ENCODE measurements at places on chromosomes 13 and 19.

- peak; percentile 30 for DNase-seq
Observed at GRCh38 chr13:29923554-29924481, 73.4 kb upstream of the UBL3 start.

GRCh38 chr13:73800011-73800410 lies 334.2 kb downstream of the KLF12 start:
- DNase-seq, result no peak

- DNase-seq, result no peak
Observed at GRCh38 chr13:49641801-49642291, 13.5 kb downstream of the ARL11 start.

DNA sequence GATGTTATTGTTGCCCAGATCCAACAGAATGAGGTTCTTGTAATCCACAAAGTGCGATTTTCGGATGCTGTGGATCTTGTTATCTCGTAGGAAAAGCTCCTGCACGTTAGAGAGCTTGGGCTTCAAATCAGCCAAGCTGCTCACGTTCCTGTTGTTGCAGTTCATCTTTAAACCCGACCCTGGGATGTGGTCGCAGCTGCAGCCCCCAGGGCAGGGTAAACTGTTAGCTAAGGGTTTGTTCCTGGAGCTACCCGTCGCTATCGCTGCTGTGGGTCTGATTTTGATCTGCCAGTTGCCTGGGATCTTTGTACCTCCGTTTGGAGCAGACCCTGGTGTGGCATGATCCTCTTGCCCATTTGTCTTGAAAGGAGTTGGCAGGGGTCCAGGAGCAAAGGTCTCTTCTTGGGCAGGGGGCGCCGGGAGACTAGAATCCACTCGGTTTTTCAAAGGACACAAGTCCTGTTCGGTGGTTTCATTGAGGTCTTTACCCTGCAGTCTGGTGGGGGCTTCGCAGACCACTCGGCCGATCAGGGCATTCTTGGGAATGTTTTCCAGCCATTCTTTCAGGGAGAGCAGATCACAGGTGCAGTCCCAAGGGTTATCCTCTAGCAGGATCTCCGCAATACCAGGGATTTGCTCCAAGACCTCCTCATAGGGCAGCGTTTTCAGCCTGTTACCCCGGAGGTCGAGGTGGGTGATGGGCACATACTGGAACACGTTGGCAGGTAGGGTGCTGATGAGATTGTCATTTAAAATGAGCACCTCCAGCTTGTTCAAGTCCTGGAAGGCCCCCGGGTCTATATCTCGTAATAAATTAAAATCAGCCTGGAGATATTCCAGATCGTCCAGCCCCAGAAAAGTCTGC lies 1.8 kb downstream of the SLITRK1 start:
- no peak for DNase-seq

DNA sequence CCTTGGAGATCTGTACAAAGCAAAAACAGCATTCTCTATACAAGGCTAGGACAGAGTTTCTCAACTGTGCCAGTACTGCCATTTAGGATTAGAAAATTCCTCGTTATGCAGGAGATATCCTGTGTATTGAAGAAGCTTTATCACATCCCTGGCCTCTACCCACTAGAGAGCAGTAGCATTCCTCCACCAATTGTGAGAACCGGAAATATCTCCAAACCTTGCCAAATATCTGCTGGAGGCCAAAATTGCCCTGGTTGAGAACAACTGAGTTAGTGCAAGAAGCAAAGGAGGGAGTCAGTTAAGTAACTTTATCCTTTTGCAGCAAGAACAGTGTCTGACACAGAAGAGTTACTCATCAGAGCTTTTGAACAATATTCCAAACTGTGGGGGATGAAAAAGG lies 16.2 kb upstream of the FREM2 start:
- DNase-seq, result no peak

- no peak for DNase-seq
Observed at GRCh38 chr19:7850000-7850813, 20.2 kb downstream of the EVI5L start.

GRCh38 chr13:53694814-53695532 lies 666.4 kb downstream of the OLFM4 start:
- no peak for DNase-seq

- DNase-seq, result no peak
Observed at GRCh38 chr13:27666951-27667350, 45.3 kb downstream of the POLR1D start.

- DNase-seq, result no peak
Observed at GRCh38 chr13:20106742-20107141, 54.1 kb downstream of the GJA3 start.

DNA sequence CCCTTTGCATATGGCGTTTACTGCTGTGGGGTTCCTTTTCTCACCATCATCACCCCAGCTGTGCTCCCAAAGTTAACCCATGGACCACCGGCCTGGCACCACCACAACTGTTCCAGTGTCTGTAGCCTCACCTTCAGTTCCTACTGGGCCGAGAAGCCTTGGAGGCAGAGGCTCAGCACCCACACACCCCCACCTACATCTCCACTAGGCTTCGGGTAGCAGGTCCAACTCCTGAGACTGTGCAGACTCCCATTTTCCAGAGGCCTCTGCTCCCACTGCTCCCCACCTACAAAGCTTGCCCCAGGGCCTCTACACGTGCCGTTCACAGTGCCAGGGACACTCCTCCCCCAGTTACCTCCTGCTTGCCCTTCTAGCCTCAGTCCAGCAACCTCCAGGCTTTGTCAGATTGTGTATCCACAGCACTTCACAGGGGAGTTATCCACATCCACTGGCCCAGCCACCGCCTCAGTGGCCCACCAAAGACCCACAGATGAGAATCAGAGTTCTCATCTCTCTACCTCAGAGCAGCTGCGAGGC lies 14.1 kb downstream of the SLC27A5 start:
- DNase-seq, result no peak

DNA sequence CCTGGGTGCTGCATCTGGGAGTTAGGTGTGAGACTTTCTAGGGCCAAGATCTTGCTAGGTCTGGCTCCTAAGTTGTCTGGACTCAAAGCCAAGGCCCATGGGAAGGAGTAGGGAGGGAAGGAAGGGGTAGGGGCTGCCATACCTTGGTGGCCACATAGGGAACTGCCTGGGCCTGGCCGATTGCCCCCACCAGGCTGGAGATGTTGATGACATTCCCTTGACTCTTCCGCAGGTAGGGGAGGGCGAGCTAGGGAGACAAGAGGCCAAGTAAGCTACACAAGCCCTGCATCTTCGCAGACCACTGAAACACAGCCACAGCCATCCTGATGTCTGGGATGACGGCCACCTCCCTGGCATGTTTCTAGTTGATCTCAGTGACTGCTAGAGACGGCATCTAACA lies 4.1 kb upstream of the BCAT2 start:
- DNase-seq, result no peak

DNA sequence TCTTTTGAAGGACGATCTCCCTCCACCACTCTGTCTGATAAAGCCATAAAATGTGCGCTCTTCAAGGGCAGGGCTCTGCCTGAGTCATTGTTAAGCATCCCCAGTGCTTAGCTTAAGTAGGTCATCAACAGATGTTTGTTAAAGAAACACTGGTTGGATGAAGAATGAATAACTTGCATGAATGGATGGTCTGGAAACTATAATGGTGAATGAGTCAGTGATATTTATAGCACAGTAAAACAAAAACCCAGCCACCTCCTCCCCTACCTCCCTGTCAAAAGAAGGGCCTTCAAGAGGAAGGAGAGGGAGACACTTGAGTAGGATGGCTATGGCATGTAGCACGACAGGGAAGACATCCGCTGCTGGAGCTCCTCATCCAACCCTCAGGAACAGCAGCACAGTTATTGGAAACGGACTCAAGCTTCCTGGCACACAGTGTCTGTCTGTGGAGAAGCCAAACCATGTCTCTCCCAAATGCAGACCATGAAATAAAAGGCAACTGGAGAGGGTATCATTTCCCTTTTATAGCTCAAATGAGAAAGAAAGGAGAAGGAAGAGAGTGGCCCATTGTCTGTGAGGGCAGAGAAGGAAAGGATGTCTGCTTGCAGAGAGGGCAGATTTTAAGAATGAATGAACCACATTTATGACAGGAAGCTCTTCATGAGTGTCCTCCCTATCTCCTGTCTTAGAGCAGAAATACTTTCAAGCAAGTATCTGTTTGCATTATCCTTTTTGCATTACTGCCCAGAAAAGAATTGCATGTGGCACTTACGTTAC lies 183.5 kb upstream of the UBL3 start:
- no peak for DNase-seq

DNA sequence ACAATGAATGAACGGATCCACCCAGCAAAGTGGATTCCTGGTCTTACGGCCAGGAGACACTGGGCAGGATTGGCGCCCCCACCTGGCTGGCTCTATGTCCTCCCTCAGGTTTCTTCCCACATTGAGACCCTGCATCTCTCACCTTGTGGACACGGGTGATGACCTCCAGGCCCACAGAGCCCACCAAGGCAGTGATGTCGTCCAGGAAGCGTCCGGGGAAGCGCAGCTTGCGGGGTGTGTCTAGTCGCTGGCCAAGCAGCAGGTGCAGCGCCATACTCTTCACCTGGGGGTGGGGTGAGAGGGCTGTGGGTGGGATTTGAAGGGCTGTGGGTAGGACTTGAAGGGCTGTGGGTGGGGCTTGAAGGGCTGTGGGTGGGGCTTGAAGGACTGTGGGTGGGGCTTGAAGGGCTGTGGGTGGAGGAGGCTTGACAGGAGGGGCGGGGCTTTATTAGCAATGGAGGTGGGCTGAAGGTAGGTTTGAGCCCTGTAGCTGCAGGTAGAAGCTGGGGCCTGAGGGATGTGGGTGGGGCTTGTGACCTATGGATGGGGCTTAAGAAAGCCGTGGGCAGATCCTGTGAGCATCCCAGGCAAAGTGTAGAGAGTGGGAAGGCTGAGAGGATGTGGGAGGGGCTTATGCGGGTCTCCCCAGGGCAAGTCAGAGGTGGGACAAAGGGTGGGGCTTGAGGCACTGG lies 12.1 kb upstream of the ANGPTL8 start:
- DNase-seq, result no peak

DNA sequence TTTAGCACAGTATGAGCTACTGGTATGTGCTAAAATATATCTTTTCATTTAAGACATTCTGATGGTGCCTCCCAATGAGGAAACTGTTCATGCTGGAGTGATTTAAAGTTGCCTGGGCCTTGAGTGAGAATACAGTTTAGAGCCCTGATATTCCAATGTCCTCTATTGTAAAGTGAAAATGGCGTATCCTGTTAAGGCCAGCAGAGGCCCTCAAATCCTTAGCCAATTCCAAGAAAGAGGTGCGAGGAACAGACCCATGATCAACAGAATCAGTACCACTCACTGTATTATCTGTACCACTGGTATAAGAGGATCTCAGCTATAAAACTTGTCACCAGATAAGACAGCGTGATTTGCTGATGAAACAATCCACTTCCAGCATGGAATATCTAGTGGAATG lies 273.1 kb upstream of the SLITRK5 start:
- DNase-seq, result no peak

DNA sequence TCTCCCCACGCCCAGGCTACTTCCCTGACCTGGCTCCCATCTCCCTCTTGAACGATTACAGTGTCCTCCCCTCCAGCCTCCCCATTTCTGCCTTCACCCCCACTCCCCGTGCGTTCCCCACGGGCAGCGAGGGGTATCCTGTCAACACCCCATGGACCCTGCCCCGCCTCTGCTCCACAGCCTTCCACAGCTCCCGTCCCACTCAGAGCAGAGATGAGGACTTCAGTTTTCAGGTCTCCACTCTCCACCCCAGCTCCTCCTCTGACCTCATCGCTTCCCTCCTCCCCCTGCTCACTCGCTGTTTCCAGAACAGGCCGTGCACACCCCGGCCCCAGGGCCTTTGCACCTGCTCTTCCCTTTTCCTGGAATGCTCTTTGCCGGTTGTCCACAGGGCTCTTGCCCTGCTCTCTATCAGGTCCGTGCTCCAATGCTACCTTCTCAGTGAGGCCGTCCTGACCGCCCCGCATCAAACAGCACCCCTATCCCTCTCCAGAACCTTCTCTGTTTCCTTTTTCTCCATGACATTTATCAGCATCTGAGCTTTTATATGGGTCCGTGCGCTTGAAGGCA lies 15.0 kb downstream of the LRRC4B start:
- no peak for DNase-seq

DNA sequence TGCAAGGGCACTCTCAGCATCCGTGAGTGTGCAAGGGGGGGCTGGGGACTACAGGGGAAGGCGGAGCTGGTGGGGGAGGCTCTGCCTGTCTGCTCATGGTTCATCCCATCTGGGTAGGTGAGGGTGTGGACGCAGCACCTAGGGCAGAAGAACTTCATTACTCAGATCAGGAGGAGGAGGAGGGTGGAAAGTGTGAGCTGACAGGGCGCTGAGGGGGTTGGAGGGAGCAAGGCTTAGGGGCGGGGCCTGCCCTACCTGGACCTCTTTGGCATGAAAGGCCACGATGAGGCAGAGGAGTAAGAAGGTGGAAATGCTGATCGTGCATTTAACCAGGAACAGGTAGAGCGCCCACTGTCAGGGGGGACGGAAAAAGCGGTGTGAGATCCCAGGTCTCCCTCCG lies 4.5 kb downstream of the KCNN4 start:
- DNase-seq, result peak; percentile 75

DNA sequence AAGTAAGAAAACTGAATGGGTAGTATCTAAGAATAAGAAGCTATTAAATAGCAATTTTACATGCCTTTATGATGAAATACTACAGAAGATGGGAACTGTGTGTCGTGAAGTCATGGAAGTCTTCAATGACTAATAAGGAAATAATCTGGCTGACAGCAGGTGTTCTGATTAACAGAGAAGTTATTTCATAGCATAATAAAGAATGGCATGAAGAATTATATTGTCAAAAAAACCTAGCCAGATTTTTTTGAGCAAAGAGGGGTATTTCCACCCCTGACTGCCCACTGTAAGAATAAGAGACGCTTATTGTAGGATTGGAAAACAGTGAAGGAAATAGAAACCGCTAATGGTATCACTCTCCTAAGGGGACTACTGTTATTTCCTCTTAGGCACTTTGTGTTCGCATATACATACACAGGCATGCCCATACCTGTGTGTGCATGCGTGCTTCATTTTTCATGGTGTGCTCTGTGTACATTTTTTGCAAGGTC lies 318.8 kb downstream of the SHISA2 start:
- no peak for DNase-seq

DNA sequence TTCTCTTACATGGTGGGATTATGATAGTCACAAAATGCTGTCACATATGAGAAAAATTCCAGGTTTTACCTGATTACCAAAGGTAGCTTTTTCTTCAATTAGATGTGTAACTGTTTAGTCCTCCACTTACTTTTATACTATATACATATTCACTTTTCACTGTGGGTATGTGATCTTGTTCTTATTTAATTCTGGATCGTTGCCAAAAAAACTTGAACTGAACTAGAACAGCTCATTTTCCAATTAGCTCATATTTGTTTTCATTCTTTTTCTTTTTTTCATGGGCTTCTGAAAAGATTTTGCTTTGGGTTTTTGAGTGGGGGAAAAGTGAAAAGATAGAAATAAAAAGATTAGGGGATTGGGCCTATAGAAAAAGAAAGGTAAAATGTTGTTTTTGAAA lies 291.9 kb downstream of the NDFIP2 start:
- DNase-seq, result no peak

- DNase-seq, result no peak
Observed at GRCh38 chr19:54461210-54461609, 2.4 kb downstream of the LENG9 start.

DNA sequence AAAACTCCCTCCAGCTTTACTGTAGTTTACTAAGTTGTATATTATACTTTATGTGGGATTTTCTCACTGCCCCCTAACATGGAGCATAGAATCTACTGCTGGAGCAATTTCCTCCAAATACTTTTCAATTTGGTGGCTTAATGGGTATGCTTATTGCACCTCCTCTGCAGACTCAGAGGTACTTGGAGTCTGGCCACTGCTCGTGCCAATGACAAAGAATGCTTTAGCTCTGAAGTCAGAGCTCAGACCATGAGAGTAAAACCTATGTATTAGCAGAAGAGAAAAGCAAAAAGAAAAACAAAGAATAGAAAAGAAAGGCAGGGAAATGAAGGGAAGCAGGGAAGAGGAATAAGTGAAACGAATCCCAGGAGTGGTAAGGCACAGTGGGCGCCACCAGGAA lies 71.9 kb downstream of the SUCLA2 start:
- no peak for DNase-seq

All from activated CD4-positive, alpha-beta T cell treated with anti-CD3 and anti-CD28 coated beads, Interleukin-2, amount 50 U/mL, for 24 hours (primary cell).